ENCODE measurements at places on chromosomes 2 and 18. TPM values are rescaled to one million over a fixed set of nuclear protein-coding genes. Genes with fewer than 3 reads are reported as not detected.
A peak's percentile ranks its signal among the peaks of the same experiment; 100 is the strongest.

Gene HOXD1
- total RNA-seq: 4.6 TPM

Gene SERPINB12
- total RNA-seq: not detected

Gene ITPRIPL1
- 4.0 TPM for total RNA-seq

Gene CFAP65
- not detected for total RNA-seq

Gene TRIP12
- total RNA-seq: 240 TPM

Gene RAB27B
- total RNA-seq: not detected

DNA sequence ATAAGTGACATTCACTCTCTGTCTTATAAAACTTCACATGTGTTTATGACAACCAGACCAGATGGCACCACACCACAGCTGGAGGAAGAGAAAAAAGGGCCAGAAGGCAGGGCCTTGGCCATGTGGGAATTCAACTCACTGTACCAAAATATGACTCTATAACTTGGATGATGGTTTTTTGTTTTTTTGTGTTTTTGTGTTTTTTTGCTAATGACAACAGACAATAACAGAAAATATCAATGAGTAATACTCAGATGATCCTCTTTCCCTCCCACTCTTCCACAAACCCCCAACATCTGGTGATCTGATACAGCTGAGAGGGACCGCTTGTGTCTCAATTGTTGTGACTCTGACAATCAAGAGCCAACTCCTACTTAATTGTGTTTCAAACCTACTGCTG is 12.4 kb downstream of the NMI start:
- DNase-seq: no peak

DNA sequence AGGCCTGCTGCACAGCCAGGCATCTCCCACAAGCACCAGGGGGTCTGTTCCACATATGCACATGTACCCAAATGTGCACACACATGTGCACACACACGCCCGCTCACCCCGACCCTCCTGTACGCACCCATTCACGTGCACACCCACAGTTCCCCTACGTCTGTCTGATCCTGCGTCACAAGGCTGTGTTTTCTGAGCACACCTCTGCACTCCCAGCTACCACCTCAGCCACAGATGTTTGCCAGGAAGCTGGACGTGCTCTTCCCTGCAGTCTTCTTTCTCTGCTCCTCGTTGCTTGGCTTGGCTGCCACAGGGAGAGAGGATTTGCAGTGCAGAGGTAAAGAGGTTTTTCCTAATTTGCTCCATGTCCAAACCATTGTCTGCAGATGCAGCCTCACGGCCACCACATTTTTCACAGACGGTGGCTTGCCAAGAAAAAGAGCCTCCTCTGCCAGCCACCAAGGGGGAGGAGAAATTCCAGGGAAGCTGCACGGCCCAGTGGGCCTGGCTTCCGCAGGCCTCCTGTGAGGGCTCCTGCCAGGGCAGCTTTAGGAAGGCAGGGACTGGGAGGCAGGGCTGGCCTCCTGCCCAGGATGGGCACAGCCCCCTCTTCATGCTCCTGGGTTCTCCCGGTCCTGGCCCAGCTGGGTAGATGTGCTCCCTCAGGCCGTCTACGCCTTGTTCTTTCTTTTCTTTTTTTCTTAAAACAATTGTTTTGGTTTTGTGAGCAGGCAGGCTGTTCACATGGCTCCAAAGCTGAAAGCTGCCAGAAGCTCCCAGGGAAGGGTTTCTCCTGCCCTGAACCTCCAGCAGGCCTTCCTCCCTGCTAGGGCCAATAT is 29.3 kb upstream of the HS6ST1 start:
- peak; percentile 30 for DNase-seq

DNA sequence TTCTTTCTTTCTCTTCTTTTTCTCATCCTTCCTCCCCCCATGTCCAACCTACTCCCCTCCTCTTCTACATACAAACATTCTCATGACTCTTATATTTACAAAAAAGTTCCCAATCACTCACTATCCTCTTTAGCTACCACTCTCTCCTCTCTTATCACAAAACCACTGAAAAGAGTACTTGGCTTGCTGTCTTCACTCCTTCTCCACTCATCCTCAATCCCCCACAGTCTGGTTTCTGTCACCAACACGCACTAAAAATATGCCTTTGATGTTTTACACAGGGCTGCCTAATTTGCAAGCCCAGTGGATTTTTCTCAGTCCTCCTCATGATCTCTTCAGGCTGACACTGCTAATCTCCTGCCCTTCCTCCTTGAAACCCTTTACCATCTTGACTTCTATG is 159.5 kb downstream of the TNS1 start:
- DNase-seq: no peak

- DNase-seq: no peak
These were observed 157.6 kb downstream of the FAM210A start for GRCh38 chr18:13568443-13569392.

DNA sequence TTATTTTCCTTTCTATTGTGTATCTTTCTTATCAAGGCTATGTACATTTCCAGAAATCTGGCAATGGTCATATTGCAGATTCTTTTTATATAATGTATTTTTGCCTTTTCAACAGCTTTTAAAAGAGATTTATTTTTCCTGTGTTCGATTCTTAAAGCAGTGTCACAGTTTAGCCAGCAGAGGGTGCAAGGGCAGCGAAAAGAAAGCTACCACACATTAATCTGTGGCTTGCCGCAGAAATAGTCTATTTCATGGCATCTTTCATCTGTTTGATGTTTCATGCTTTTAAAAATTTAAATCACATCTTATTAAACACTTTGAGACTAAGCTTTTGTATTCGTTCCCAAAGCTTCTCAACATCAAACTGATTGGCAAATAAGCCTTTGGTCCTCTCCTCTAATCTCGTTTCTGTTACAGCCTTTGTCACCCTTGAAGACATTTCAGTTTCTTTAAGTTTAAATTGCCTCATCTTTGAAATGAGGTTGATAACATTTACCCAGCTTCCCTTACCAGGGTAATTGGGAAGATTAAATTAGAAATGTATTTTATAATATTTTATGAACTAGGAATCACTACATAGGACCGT is 73.3 kb downstream of the PIK3C3 start:
- DNase-seq: peak; percentile 43

- DNase-seq: no peak
These were observed 1.5 kb downstream of the GALNT14 start for GRCh38 chr2:31136732-31137131.

DNA sequence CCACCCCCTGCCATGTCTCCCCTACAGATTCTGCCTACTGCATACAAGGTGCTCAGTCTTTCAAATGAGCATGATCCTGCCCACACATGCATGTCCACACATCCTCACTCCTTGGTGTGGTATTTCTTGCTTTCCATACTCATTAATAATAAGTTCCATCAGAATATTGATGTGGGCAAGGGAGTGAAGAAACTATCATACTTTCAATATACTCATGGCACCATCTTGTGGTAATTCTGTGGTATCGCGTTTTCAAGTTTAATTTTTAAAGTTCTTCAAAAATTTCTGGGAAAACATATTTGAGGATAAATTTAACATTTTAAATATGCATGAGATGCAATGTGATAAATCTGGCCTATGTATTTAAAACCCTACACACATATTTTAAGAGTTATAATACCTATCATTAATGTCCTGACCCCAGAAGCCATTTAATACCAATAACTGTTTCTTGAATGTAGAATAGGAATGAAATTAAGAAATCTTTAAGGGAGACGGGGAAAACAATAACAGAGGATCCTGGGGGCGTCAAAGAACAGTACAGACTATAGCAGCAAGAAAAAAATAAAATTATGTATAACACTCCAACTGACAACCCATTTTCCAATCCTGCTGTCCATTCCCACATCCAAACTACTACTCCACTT is 110.1 kb downstream of the ZNF385B start:
- DNase-seq: peak; percentile 35

GRCh38 chr18:58455314-58456188 is 173.3 kb downstream of the ALPK2 start:
- no peak for DNase-seq

- DNase-seq: peak; percentile 9
These were observed 36.3 kb downstream of the TPRKB start for GRCh38 chr2:73700661-73701447.

DNA sequence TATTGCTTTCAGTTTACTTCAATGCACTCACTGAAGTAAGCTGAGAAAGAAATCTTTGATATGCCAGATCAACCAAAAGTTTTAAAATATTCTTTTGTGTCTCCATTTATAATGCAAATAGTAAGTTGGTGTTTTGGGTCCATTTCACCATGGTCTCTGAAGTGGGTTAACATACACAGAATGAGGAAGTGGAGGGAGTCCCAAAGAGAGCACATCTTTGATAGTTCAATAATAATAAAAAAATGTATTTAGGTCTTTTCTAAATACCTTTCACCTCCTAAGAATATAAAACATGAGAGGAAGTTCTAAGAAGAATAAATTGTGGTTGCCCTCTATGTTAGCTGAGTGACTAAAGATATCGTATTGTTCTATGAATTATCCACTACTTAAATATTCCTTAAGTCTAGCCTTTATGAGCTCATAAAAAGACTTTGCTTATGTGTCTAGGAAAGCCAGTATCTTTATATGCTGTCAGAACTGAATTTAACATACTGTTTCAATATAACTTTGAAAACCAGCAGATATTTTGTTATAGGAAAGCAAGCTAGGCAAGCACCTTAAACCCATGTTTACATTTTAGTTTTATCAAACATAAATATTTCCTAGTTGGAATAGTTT is 148.7 kb upstream of the ZEB2 start:
- DNase-seq: no peak

DNA sequence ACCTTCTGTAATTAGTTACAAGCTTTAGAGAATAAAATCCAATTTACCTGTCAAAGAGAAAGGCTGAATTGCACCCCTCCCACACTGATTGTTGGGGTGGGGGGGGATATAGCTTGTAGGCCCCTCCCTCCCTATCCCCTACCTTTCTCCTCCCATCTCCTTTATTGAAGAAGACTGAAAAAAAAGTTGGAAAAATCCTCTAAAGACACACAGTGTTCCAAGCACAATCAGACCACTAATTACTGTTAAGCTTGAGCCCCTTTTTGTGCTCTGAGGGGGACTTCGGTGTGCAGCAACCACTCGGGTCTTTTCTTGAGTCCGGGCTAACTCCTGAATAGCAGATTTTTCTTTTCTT is 43.0 kb upstream of the FZD5 start:
- no peak for DNase-seq

- DNase-seq: no peak
These were observed 88.3 kb downstream of the RBMS1 start for GRCh38 chr2:160405077-160405867.

DNA sequence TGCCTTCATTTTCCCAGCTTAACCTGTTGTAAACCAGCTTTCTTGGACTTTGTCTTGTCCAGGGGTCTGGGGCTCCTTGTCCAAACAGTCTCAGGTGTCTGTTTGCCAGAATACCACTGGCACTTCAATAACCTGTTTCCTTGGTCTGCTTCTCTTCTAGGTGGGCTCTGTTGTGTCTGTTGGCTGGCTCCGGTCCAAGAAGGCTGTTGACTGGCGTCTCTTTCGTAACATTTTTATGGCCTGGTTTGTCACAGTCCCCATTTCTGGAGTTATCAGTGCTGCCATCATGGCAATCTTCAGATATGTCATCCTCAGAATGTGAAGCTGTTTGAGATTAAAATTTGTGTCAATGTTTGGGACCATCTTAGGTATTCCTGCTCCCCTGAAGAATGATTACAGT is 17.0 kb downstream of the SLC20A1 start:
- DNase-seq: no peak

DNA sequence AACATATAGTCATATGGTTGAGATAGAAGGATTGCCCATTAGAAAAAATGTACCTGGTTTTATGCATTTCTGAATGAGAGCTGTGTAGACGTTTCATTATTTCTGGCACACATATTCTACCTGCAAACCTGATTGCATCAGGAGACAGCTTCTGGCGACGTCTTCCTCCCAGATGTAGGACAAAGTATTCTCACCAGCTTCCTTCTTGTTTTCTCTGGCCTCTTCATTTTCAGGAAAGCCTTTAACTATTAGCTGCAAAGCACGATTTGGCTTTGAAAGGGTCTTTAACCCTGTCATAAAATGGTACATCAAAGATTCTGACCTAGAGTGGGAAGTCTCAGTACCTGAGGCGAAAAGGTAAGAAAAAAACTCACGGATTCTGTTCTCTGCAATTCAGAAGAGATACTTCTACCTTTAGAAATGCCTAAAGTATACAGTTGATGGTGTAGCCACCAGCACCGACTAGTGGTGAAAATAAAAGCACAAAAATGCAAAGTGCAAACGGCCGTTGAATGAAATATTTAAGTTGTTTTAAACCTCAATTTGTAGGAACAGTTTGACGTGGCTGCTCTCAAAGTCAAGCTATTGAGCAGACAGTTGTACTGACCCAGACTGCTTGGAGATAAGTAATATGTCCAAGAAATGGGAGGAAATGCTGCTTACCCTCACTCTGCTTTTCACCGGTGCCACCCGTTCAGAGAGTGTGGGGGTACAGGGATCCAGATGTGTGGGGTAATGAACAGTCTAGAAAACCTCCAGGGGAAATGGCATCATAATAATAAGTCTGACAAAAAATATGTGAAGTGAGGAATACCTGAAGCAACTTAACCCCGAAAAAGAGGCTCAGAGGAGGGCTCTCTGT is 20.2 kb downstream of the IL18RAP start:
- peak; percentile 41 for DNase-seq
